K562 (cell line): ENCODE measurements at places on chromosomes 1 and 21. TPM values are rescaled to one million over a fixed set of nuclear protein-coding genes. Genes with fewer than 3 reads are reported as not detected.

- H3K36me3 ChIP-seq, result no peaks in the 10 kb centered on the region
- no peak overlapping the region for H3K4me3 ChIP-seq
- H3K4me1 ChIP-seq, result no peaks in the 10 kb centered on the region
- no peak overlapping the region for H3K27ac ChIP-seq
These were observed 69.2 kb downstream of the ROR1 start for GRCh38 chr1:63843010-63843409.

DNA sequence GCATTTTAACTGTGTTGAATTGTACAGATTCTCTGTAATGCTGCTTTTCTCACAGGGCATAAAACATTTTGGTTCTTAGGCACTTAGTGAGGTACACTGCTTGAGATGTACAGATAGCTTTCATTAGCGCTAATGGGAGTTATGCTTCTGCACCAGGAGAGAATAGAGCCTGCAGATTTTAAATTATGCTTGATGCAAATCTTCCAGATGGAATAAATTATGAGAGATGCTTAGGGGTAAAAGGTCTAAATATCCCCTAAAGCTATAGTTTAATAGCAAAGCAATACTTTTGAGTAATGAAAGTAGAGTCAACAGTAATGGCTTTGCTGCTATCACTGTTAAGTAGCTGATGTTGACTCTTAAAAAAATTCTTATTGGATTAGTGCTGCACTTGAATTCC lies 248.9 kb downstream of the S1PR1 start:
- no peak overlapping the region for H3K27ac ChIP-seq
- no peaks in the 10 kb centered on the region for H3K27me3 ChIP-seq
- H3K36me3 ChIP-seq, result no peaks in the 10 kb centered on the region
- no peaks in the 10 kb centered on the region for H3K4me1 ChIP-seq
- H3K4me3 ChIP-seq, result no peak overlapping the region
- DNase-seq, result no peak

GRCh38 chr1:21590126-21590880 lies 78.9 kb downstream of the RAP1GAP start:
- H3K27ac ChIP-seq, result no peak overlapping the region
- no peak for DNase-seq
- H3K4me3 ChIP-seq, result no peak overlapping the region
- H3K36me3 ChIP-seq, result no peaks in the 10 kb centered on the region
- H3K4me1 ChIP-seq, result peaks cover 54% of the 10 kb centered on the region
- H3K27me3 ChIP-seq, result peaks cover 26% of the 10 kb centered on the region

- peak overlapping the region; percentile 30; the same call in 1 of the 3 replicates for H3K27ac ChIP-seq
- no peaks in the 10 kb centered on the region for H3K27me3 ChIP-seq
- no peak for DNase-seq
- H3K4me3 ChIP-seq, result no peak overlapping the region
- peaks cover 33% of the 10 kb centered on the region for H3K36me3 ChIP-seq
These were observed 7.1 kb downstream of the NRDC start for GRCh38 chr1:51871351-51871975.

DNA sequence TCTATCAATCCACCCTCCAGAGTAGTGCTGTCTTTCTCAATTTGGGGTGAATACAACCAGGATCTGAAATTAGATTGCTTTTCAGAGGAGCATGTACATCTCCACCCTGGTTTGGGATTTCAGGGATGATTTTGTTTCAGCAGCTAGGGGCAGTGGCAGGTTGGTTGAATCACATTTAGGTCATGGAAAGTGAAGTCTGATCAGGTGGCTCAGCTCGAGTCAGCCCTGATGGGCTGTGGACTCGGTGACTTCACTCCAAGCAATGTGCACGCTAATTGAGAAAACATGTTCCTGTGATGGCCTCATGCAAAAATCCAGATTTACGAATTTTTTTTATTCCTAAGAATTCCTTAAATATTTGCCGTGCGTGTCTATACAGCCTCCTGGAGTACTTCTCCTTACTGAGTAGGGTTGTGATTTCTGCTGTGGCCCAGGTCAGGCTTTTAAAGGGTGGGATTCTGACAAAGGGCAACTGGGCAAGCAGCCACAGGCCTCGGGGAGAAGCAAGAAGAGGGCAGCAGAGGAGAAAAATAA lies 7.5 kb downstream of the NGF start:
- H3K4me3 ChIP-seq, result no peak overlapping the region
- H3K27me3 ChIP-seq, result 0 out of 3 replicates have a peak, but pooled peaks cover 3% of the 10 kb centered on the region
- H3K27ac ChIP-seq, result no peak overlapping the region
- H3K36me3 ChIP-seq, result no peaks in the 10 kb centered on the region

GRCh38 chr21:39673163-39673562 lies 60.4 kb downstream of the B3GALT5 start:
- H3K27me3 ChIP-seq, result peaks cover 31% of the 10 kb centered on the region
- no peaks in the 10 kb centered on the region for H3K36me3 ChIP-seq
- H3K4me1 ChIP-seq, result no peaks in the 10 kb centered on the region

DNA sequence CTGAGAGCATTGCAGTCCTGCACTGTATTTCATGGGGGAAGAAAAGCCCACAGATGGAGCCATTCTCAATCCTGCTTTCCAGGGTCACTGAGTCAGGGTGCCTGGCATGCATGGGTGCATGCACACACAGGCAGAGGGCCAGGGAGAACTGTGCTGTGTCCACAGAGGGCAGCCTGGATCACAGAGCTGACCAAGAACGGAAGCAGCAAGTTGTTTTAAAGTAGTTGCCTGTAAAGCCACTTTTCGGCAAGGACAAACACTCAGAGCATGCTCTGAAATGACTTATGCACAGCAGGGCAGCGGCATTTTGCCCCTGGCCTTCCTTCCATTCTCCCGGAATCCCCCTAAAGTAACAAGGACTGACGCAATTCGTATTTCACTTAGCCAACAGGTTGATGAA lies 3.6 kb downstream of the ERG start:
- no peaks in the 10 kb centered on the region for H3K4me1 ChIP-seq
- no peak for DNase-seq
- H3K27me3 ChIP-seq, result peaks cover 7% of the 10 kb centered on the region
- H3K4me3 ChIP-seq, result no peak overlapping the region
- no peak overlapping the region for H3K27ac ChIP-seq
- no peaks in the 10 kb centered on the region for H3K36me3 ChIP-seq

DNA sequence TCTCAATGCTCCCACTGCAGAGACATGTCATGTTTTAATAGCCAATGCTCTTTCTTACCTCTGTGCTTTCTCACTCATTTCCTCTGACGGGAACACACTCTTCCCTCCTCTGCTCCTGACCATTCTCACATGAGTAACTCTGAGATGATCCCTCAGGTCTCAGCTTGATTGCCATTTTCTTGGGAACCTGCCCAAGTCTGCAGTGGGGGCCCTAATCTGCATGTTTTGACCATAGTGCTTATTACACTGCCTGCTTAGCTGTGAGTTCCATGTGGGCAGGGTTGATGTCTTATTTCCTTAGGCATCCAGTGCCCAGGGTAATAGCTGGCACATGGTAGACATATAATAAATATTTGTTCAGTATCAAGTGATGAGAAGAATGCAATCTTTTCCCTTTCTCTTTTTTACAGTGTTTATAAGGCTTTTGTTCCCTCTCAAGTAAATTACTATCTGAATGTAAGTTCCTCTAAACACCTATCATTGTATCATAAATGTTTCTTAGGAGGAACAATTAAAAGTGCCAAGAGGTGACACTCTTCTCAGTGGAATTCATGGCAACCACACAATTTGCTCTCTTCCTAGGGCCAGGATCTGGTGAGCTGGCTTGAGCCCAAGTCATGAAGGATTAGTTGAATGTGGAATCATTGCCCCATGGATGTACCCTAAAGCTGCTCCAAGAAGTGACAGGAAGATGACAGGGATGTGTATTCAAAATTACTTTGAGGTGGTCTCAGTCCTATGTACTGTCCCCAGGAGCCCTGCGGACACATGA lies 485.4 kb upstream of the USP24 start:
- H3K36me3 ChIP-seq, result no peaks in the 10 kb centered on the region
- H3K27ac ChIP-seq, result no peak overlapping the region
- H3K4me3 ChIP-seq, result no peak overlapping the region
- DNase-seq, result no peak

- no peaks in the 10 kb centered on the region for H3K4me1 ChIP-seq
- no peak overlapping the region for H3K27ac ChIP-seq
- no peak overlapping the region for H3K4me3 ChIP-seq
- peaks cover 27% of the 10 kb centered on the region for H3K36me3 ChIP-seq
- H3K27me3 ChIP-seq, result no peaks in the 10 kb centered on the region
These were observed 14.7 kb downstream of the XPR1 start for GRCh38 chr1:180646547-180646946.

DNA sequence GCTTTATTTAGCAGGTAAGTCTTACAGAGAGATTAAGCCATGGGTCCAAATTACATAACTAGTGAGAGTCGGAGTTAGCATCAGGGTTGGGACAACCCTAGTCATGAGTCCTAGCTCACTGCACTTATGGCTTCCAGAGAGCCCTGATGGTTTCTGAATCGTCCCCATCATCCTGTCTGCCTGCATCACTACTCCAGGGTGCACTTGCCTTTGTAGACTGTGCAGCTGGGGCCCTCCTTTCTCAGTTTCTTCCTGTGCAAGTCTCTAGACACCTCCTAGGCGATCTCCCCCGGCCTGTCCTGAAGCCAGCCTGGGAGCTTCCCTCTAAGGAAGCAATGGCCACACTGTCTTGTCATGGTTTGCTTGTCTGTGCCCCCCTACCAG lies 37.1 kb downstream of the KIAA0040 start:
- peaks cover 3% of the 10 kb centered on the region; the same call in 1 of the 3 replicates for H3K36me3 ChIP-seq
- H3K27me3 ChIP-seq, result peaks cover 28% of the 10 kb centered on the region
- H3K4me1 ChIP-seq, result no peaks in the 10 kb centered on the region
- H3K27ac ChIP-seq, result no peak overlapping the region
- no peak for DNase-seq
- H3K4me3 ChIP-seq, result no peak overlapping the region

- H3K36me3 ChIP-seq, result peaks cover 75% of the 10 kb centered on the region
- no peak overlapping the region for H3K4me3 ChIP-seq
- peaks cover 2% of the 10 kb centered on the region; the same call in 2 of the 3 replicates for H3K4me1 ChIP-seq
- H3K27me3 ChIP-seq, result no peaks in the 10 kb centered on the region
- H3K27ac ChIP-seq, result no peak overlapping the region
These were observed 21.8 kb downstream of the DHRS3 start for GRCh38 chr1:12596007-12596821.

GRCh38 chr1:4395676-4396075 lies 258.7 kb upstream of the AJAP1 start:
- no peaks in the 10 kb centered on the region; the same call in 1 of the 2 replicates for H3K27me3 ChIP-seq
- no peak overlapping the region for H3K27ac ChIP-seq
- H3K4me3 ChIP-seq, result no peak overlapping the region
- no peak for DNase-seq
- H3K4me1 ChIP-seq, result no peaks in the 10 kb centered on the region
- H3K36me3 ChIP-seq, result no peaks in the 10 kb centered on the region

GRCh38 chr1:108000620-108001111 lies 35.7 kb upstream of the VAV3 start:
- H3K27ac ChIP-seq, result no peak overlapping the region
- no peaks in the 10 kb centered on the region for H3K4me1 ChIP-seq
- H3K4me3 ChIP-seq, result no peak overlapping the region
- H3K27me3 ChIP-seq, result peaks cover 4% of the 10 kb centered on the region; the same call in 1 of the 2 replicates
- DNase-seq, result no peak
- H3K36me3 ChIP-seq, result no peaks in the 10 kb centered on the region

DNA sequence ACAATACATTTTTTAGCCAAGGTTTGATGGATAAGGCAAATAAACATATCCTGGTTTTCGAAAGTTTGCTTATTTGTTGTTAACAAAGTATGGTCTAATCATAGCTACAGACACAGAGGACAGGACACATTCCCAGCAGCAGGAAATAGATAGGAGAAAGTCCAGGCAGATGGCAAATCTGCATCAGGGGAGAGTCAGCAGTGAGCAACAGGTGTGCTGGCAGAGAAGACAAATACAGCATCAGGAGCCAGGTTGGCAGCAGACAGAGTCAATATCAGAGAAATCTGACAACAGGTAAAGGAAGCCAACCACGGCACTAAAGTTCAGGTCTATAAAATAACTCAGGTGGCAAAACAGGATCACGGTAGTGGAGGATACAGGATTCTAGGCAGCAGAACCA lies 210.7 kb upstream of the PTBP2 start:
- H3K36me3 ChIP-seq, result no peaks in the 10 kb centered on the region
- no peaks in the 10 kb centered on the region for H3K4me1 ChIP-seq
- H3K27me3 ChIP-seq, result no peaks in the 10 kb centered on the region
- H3K4me3 ChIP-seq, result no peak overlapping the region
- no peak overlapping the region for H3K27ac ChIP-seq

- 0 out of 3 replicates have a peak, but pooled peaks cover 3% of the 10 kb centered on the region for H3K36me3 ChIP-seq
- H3K27ac ChIP-seq, result no peak overlapping the region; the same call in 2 of the 3 replicates
- no peak overlapping the region for H3K4me3 ChIP-seq
- H3K27me3 ChIP-seq, result no peaks in the 10 kb centered on the region
- DNase-seq, result no peak
These were observed 16.8 kb downstream of the SUCO start for GRCh38 chr1:172549621-172550280.

GRCh38 chr1:157025856-157026255 lies 19.7 kb downstream of the ARHGEF11 start:
- no peak overlapping the region for H3K27ac ChIP-seq
- no peaks in the 10 kb centered on the region for H3K4me1 ChIP-seq
- no peaks in the 10 kb centered on the region for H3K27me3 ChIP-seq
- no peaks in the 10 kb centered on the region for H3K36me3 ChIP-seq

DNA sequence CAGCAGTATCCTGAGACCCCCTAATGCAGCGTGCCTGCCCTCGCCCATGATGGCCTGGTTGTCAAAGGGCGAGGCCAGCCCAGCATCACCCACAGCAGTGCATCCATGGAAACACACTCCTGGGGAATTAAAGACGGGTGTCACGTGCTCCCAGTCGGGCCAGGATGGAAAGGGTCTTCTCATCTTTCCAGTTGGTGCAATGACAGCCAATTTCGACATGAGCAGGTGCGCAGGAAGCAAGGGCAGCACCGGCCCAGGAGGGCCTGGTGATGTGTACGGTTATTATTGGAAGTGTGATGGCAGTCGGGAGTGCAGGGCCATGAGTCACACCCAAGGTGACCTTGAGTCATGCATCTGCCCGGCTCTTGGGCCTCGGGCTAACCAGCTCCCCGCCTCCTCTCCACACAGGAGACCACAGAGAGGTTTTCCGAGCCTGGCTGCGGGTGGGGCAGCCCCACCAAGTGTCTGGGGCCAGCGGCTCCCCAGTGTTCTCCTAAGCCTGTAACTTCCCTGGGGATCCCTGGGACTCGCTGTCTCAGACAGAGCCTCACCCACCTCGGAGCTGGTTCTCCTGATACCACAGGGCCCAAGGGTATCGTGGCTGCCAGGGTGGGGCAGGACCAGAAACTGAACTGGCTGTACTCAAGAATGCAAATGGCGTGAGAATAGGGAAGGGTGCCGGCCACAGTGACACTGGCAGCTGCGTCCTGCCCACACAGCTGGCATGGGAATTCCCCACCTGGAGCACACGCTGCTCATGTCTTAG lies 119.8 kb downstream of the SIK1 start:
- peaks cover 81% of the 10 kb centered on the region for H3K27me3 ChIP-seq
- peaks cover 7% of the 10 kb centered on the region; the same call in 2 of the 3 replicates for H3K4me1 ChIP-seq
- no peak overlapping the region for H3K27ac ChIP-seq
- peak; percentile 46 for DNase-seq
- H3K4me3 ChIP-seq, result no peak overlapping the region

DNA sequence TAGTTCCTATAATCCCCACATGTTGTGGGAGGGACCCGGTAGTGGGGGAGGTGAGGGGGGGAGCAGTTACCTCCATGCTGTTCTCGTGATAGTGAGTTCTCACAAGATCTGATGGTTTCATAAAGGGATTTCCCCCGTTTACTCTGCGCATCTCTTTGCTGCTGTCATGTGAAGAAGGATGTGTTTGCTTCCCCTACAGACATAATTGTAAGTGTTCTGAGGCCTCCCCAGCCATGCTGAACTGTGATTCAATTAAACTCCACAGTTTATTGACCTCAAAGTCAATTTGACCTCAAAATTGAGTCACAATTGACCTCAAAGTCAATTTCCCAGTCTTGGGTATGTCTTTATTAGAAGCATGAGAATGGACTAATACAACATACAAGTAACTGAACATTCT lies 19.7 kb downstream of the DPH5 start:
- peaks cover 72% of the 10 kb centered on the region for H3K36me3 ChIP-seq
- H3K27me3 ChIP-seq, result no peaks in the 10 kb centered on the region
- H3K4me3 ChIP-seq, result no peak overlapping the region
- no peak overlapping the region for H3K27ac ChIP-seq

FNDC7 gene
- not detected in 2 replicates for total RNA-seq

SLC6A9 gene
- total RNA-seq, result 16.7 and 18.7 TPM in 2 replicates

SPRR3 gene
- not detected in 2 replicates for total RNA-seq

ZYG11B gene
- total RNA-seq, result 19.7 and 20.4 TPM in 2 replicates

ZMYM4 gene
- 77.2 and 85.0 TPM in 2 replicates for total RNA-seq
